ENCODE measurements at places on chromosomes 16 and 17. TPM values are rescaled to one million over a fixed set of nuclear protein-coding genes. Genes with fewer than 3 reads are reported as not detected.

HOXB1 gene
- 0.96 TPM for total RNA-seq

PDILT gene
- not detected for total RNA-seq

CENPX gene
- 66.2 TPM for total RNA-seq

KRT31 gene
- total RNA-seq: not detected

ZNF286A gene
- 98.0 TPM for total RNA-seq

CCL1 gene
- not detected for total RNA-seq

ZFP3 gene
- 1.3 TPM for total RNA-seq

HS3ST6 gene
- total RNA-seq: not detected

USP43 gene
- total RNA-seq: 9.7 TPM

ZNF778 gene
- total RNA-seq: 10.5 TPM

SNX11 gene
- total RNA-seq: 19.4 TPM

GRAPL gene
- total RNA-seq: not detected

TBC1D3C gene
- not detected for total RNA-seq

EFNB3 gene
- total RNA-seq: 32.3 TPM

COPRS gene
- total RNA-seq: 37.8 TPM

CES1 gene
- not detected for total RNA-seq

ITGAD gene
- not detected for total RNA-seq

PHOSPHO1 gene
- not detected for total RNA-seq

DNAAF1 gene
- 1.4 TPM for total RNA-seq

SLC12A3 gene
- not detected for total RNA-seq

HSPB9 gene
- total RNA-seq: not detected

CLDN7 gene
- total RNA-seq: 147 TPM

ZNF688 gene
- total RNA-seq: 22.5 TPM

LAT gene
- 8.0 TPM for total RNA-seq

RNF222 gene
- total RNA-seq: not detected

GAS7 gene
- 3.8 TPM for total RNA-seq

COQ7 gene
- total RNA-seq: 26.3 TPM

EVI2B gene
- not detected for total RNA-seq

PDP2 gene
- 20.0 TPM for total RNA-seq

ACSM5 gene
- total RNA-seq: not detected

SPEM1 gene
- total RNA-seq: not detected

FOXO3B gene
- 20.4 TPM for total RNA-seq

TBC1D3G gene
- not detected for total RNA-seq

DPEP2 gene
- not detected for total RNA-seq

PRSS21 gene
- total RNA-seq: not detected

CXCL16 gene
- total RNA-seq: 4.3 TPM

OR3A3 gene
- total RNA-seq: not detected

KIF18B gene
- total RNA-seq: 32.2 TPM

HLF gene
- total RNA-seq: 0.41 TPM

CLEC10A gene
- not detected for total RNA-seq

CA5A gene
- total RNA-seq: not detected

USH1G gene
- 0.19 TPM for total RNA-seq

NETO2 gene
- 54.5 TPM for total RNA-seq

Measured in progenitor cell of endocrine pancreas (in vitro differentiated cells).